ENCODE measurements at places on chromosomes 7 and 10.

- no peak for DNase-seq
These were observed 72.6 kb upstream of the LSM8 start for GRCh38 chr7:118111347-118111746.

DNA sequence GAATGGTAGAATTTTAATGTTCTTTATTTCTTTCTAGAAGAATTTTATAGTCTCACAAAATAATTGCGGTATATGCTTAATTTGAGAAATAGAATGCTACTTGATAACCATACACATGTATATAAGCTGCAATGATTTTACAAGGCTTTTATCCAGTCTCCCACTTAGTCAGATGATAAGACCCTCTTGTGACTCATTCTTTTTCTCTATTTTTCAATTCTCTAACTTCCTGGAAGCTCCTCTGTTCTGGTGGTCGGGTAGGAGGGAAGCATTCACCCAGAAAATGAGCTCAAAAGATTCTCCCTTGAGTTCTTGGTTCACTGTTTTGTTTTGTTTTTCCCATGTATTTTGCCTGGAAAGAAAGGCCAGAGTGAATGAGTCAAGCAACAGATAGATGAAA, 546.6 kb downstream of the INHBA start:
- DNase-seq = no peak

- no peak for DNase-seq
These were observed 485.6 kb upstream of the GRM3 start for GRCh38 chr7:86158111-86158510.

- no peak for DNase-seq
These were observed 16.2 kb downstream of the HNRNPF start for GRCh38 chr10:43392748-43393147.

- peak; percentile 89 for DNase-seq
These were observed 63.9 kb upstream of the AHR start for GRCh38 chr7:17234398-17235031.

- DNase-seq = no peak
These were observed 222.8 kb downstream of the GALNT17 start for GRCh38 chr7:71354716-71355115.

DNA sequence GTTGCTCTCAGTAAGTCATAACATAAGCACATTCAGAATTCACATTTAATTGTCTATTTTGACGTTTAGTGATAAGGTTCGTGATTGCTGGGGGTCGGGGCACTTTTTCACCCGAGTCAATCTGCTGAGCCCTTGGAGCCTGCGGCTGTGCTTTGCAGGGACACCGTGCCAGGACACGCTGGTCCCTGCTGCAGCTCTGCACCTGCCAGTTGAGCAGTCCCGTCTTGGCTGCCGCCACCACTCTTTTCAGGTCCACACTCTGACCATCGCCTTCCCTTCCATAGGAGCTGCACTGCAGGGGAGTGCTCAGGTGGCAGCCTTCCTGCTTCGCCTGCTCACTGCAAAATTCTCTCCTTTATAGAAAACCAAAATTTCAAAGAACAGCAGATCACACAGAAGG, 36.4 kb downstream of the CUL1 start:
- no peak for DNase-seq

DNA sequence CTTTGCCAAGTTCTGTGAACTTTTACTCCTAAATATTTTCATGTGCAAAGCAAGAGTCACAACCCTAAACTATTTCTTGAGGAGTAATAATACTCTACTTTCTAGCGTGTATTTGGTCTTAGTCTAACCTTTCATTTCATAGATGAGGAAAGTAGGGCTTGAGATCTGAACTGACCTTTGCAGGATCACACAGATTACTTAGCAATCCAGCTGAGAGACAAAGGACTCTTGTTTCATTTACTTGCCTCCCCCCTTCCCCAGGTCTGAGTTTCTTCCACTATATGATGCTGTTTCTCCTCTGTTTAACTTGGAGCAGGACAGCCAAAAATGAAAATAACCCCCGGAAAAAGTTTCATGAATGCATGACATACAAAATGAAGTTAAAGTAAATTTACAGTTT, 75.3 kb upstream of the PTN start:
- DNase-seq = no peak
